ENCODE measurements at places on chromosomes 7 and 10.

DNA sequence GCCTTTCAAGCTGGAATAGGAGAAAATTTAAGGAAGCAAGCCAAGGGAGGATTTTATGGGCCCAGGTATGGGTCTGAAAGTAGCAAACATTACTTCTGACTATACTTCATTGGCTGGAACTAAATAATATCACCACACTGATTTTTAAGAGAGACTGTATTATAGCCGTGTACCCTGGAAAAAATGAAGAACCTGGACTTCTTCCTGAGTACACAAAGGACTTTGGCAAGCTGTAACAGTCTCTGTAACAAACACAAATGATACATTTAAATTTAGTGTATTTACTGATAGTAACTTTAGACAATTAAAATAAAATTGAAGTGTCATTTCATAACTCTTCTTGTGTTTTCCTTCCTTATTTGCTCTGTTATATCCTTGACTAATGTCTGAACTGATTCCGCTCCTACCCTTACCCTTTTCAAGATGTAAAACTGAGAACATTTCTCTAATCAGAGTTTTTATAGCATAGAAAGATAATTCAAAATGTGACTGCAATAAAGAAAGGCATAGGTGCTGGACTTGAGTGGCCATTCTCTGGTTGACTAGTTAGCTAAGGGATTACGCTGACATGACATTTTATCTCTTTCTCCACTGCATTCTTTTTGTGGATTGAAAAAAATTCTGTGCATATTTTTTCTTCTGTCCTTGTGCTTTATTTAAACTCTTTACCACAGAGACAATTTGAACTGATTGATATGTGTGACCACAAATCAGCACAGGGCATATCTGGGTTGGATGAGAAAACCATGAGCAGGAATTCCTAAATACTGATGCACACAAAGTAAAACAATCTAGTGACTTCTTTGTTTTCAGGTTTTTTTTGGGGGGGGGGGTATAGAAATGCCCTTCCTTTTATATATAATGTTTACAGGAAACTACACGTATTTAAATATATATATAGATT, 349.7 kb downstream of the MDFIC start:
- no peak for DNase-seq

DNA sequence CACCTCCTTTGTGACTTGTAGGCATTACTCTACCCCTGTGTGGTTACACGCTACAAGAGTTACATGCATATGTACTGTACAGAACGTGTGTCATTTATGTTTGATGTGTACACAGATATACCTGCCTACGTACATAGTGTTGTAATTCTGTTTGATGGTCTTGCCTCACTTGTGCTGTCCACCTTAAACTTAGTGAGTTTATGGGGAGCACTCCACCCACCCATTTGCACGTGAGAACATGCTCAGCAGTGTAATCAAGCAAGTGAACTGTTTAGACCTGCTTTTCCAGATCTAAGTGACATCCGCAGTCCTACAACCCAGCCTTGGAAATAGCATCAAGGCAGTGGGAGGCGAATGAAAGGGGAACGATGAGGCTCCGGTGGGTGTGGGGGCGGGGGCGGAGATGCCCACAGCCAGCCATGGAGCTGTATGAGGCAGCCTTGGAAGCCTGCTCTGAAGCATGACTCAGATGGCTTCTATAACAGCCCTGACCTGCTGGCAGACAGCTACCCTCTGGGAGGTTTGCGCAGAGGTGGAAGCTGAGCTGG, 52.1 kb downstream of the SUFU start:
- no peak for DNase-seq

GRCh38 chr7:5448378-5449037, 24.9 kb upstream of the TNRC18 start:
- no peak for DNase-seq

GRCh38 chr7:64892666-64893309, 10.3 kb upstream of the ZNF273 start:
- DNase-seq, result no peak

DNA sequence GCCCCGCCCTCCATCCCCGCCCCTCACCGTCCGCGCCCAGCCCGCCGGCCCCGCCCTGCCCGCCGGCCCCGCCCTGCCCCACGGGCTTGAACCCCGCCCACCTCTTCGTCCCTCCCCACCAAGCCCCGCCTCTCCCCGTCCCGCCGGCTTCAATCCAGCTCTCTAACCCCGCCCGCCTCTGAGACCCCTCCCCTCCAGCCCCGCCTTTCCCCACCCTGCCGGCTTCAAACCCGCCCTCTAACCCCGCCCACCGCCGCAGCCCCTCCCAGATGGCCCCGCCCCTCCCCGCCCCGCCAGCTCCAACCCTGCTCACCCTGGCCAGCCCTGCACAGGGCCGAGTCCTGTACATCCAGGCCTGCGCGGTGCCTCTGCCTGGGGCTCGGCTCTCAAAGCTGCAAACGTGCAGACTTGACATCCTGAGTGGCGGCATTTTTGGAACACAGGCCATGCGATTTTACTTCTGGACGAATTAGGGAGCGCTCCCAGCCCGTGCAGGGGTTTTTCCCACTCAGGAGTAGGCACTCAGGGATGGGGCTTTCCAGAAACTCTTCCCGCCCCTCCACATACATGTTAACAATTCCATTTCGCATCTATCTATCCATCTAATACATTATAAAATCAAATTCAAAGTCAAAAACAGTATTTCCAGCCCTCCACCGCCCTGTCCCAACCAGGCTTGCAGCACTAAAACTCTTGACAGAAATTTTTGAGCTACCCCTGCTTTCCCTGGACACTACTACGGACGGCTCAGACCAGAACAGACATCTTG, 477 bp upstream of the NMT2 start:
- peak; percentile 38 for DNase-seq

DNA sequence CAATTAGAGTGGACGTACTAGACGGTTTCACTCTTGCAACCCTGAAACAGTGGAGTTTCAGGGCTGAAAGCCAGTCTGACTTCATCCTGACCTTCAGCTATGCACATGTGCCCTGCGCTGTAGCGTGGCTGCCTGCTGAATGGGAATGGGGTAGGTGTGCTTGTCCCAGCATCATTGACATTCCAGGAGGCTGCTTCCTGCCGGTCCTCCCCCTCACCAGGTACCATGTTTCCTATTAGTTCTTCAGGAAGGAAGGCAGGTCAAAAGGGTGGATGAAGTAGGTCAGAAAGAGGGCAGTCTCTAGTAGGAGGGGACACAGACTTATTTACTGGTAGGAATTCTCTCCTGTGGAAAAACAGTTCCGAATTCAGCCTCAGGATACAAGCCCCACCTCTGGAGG, 551.8 kb upstream of the GALNT17 start:
- no peak for DNase-seq

DNA sequence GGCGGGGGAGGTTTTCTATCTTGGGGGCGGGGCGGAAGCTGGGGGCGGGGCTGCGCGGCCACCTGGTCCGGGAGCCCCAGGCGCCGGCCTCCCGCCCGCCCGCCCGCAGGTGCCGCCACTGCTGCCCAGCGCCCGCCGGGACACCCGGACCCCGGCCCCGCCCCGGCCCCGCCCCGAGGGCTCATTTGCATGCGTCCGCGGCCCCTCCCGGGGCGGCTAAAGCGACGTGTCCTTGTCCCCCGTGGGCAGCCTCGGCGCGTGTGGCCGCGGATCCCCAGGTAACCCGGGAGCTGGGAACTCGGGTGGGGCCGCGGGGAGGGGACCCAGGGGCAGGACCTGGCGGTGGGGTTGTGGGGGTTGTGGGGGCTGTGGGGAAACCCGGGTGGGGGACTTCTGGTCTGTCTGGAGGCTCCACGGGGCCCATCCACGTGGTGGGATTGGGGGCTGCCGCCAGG, at the start of gene BHLHA15:
BHLHA15 (plus strand) TSS at position 219 of the 455 bp plus-strand sequence. CDS start 871 bp downstream, outside the sequence.
- no peak for DNase-seq
